IMR-90 (cell line): ENCODE measurements at places on chromosomes 5 and 9. TPM values are rescaled to one million over a fixed set of nuclear protein-coding genes. Genes with fewer than 3 reads are reported as not detected.

DNA sequence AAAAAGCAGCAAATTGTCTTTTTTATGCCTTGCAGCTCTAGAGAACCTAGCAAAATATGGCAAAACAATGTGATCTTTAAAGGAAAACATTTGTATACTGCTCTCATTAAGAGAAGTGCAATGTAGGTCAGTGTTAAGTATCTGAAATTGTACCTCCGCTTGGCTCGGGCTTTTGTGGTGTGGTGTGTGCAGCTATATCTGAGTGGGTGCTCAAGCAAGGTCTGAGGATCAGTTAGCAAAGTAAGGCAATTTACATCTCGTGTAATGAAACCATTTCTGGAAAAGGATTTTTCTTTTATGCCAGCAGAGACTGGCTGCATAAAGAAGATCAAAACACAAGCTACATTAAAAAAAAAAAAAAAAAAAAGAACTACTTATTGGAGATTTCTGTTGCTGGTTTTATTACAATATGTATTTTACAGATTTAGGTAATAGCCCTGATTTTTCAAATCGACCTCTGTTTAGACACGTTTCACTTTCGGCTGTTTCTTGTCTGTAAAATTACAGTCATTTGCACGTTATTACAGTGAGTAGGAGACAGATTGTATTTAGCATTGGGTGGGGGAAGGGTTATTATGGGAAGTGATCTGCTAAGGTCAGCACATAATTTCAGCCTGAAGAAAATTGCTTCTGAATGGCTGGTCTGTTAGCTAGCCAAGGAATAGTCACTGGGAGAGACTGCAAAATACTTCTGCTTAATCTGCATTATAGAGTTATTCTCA lies 7.9 kb upstream of the ZNF608 start:
- no peak for DNase-seq

DNA sequence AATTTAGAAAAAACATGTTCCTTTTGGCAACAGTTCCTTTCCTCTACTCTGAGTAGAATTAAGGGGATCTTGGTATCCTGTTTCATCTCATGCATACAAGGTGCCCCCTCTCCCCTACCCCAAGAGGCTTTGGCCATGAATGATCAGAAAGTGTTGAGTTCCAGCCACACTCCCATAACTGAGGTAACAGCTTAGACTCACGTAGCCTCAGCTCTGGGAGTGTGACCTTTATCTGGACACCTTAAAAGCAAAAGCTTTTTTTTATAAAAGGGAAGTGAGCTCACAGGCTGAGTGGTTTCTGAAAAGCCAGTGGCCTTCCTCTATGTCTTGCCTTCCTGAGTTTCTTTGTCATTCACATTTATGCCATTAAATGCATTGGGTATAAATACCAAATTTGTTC lies 900 bp upstream of the HAVCR2 start:
- DNase-seq, result no peak

DNA sequence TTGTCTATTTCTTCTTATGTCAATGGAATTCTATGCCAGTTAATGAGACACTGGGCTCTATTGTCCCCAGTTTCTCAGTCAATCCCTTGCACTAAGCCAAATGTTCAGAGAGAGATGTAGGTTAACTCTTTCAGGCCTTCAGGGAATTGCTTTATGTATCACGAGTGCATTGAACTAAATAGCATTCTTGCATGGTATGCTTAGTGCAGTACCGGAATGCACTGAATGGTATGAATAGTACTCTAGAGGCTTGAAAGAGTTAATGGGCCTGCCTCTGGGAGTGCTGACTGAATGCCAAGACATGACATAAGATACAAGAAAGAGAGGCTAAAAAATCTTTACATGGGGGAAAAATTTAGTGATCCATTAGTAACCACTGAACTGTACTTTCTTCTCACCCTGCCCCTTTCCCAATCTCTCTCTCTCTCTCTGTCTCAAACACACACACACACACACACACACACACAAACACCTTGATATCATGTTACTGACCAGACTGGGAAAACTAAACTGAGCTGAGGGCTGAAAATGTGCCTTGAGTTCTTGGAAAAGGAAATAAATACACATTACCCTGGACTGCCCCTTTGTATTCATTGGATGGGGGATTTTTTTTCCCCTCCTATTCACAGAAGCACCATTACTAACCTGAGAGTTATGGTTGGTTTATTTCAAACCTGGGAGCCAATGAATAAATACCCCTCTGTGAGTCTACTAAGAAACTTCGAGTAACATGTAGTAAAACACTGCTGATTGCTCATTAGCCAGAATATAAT lies 35.4 kb upstream of the TMC1 start:
- DNase-seq, result peak; percentile 68

Gene C8G
- 0.37 and 0.80 TPM in 2 replicates for polyA plus RNA-seq

DNA sequence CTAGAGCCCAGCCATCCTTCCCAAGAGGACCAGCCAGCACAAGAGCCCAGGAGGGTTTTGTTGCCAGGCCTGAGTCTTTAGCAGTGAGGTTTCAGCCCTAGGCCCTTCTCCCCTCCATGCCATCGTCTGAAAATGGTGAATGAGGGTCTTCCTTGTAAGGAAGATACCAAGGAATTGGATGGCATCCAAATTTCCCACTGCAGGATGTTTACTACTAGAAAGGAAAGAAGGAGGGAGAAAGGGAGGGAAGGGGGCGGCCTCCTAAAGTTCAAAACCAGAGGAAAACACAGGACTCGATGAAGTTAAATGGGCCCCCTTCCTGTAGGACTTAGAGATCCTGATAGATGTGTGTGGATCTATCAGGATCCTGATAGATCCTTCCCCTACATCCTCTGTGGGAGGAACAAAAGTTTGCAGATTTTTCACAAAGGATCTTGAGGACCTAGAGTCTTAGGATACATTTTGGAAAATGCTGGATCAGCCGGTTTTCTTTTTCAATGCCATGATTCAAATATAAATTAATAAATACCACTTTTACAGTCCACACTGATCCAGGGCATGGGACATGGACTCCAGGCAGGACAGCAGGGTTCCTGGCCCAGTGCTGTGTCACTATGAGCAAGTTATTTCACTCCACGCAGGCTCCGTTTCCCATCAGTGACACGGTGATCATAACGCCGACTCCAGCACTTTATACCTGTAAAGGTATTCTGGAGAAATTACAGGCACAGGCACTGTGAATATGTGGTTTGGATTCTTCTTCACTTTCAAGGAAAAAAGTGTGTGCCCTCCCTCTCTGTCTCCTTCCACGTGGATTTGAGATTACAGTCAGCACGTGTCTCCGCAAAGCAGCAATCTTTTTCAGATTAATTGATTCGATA lies 40.9 kb downstream of the C5orf15 start:
- DNase-seq, result no peak

- peak; percentile 69 for DNase-seq
Observed at GRCh38 chr5:72498284-72498683, 8.9 kb downstream of the ZNF366 start.

Gene BTNL9
- polyA plus RNA-seq, result not detected in 2 replicates

GRCh38 chr5:35477911-35478310 lies 139.8 kb upstream of the SPEF2 start:
- no peak for DNase-seq

Gene ELOVL7
- polyA plus RNA-seq, result not detected in 2 replicates

DNA sequence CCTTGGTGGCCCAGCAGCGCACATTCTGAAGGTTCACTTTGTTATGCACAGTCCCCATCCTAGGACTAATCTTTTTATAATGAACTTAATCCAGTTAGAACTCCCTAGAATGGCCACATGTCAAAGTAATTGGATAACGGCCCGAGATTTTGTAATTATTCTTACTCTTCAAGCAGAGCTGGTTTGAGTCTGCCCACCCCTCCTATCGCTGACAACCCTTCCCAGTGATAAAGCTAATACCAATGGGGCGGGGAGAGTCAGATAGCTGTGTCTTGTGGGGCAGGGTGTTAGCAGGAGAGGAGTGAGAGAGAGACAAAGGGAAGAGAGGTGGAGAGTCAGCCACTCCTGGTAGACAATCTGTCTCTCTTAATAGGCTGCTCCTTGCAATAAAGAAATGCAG lies 356.9 kb downstream of the SLIT3 start:
- no peak for DNase-seq

DNA sequence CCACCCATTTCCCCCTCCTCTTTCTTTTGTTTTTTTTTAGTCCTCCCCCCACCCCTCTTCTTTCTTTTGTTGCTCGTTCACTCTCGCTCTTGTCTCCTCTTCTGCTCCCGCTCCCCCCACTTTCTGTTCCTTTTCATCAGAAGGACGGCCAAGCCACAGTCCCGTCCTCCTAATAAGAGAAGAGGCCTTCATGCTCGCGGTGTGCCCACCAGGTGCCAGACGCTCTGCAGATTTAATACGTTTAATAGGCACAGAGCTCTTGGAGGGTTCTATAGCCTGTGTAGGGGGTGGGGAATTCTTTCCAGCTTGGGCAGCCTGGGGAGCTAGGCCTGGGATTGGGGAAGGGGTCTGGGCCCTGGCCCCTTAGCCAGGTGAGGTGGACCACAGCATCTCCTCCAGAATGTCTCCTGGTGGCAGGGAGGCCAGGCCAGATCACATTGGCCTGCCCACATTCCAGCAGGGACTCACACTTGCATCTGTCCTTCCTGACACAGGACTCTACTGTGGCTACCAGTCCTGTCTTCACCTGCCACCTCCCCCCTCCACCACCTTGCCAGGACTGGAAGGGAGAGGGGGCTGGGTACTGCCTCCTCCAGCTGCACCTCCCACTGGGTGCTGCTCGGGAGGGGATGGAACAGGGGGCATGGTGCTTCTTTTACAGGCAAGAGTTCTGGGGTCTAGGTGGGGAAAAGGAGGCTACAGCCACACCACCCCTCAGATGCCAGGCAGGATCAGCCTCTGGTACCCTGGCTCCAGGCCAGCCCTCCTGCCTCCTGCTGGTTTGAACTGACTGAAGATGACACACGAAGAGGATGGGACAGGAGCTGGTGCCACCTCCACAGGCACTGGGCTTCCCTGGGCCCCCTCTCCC lies 6.1 kb upstream of the BARX1 start:
- no peak for DNase-seq

DNA sequence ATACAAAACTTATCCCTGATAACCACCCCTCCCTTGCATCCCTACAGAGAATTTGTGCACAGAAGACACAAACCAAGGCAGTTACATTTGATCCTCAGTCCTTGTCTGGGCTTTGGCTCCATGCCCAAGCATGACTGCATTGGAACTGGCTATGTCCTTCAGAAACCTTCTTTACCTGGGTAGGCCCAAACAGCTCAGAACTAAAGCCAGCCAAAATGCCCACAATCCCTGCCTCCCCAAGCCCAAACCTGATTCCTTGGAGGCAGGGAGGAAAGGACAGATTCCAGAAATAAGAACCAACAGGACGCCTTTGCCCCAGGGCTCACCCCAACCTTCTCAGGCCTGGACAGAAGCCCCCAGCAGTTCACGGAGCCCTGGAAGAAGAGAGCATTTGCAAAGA lies 8.2 kb downstream of the IL17B start:
- DNase-seq, result no peak

Gene OSMR
- polyA plus RNA-seq, result 39.6 and 48.7 TPM in 2 replicates

Gene MEF2C
- polyA plus RNA-seq, result 1.4 and 1.5 TPM in 2 replicates

DNA sequence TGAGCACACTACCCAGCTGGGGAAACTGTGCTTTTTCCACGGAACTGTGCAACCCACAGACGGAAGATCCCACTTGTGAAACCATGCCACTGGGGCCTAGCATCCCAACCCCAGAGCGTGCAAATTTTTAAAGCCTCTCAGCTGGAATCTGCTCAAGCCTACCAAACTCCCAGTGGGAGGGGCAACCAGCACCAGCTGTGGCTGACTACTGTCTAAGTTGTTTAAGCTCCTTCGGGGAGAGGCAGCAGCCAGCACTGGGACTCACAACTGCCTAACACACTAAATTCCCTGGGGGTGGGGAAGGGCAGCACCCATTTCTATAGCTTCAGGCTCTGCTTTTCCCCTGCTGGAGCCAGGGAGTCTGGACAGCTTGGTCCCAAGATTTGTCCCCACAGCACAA lies 287.6 kb upstream of the MSX2 start:
- no peak for DNase-seq

DNA sequence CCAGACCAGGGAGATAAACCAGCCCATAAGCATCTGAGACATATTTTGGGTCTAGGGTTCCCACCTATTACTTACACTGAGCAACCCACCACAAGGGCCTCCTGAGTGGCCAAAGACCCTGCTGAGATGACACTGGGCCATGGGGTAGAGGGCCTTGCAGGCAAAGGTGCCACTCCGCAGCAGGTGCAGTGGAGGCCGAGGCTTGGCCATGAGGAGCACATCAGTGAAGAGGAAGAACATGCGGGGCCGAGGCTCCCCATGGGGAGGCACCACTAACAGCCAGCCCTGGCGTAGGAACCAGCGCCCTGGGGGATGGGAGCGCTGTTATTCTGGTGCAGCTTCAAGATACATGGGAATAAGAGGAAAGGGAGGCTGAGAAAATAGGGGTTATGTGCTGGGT lies 2.6 kb downstream of the ARHGEF39 start:
- DNase-seq, result no peak

GRCh38 chr5:169185626-169186025 lies 115.3 kb downstream of the SLIT3 start:
- DNase-seq, result no peak

GRCh38 chr9:135505406-135506187 lies 5.1 kb downstream of the MRPS2 start:
- DNase-seq, result no peak

Gene IL5
- polyA plus RNA-seq, result not detected in 2 replicates

Gene AFAP1L1
- 2.9 and 3.3 TPM in 2 replicates for polyA plus RNA-seq

Gene CKMT2
- polyA plus RNA-seq, result 0.21 and 0.36 TPM in 2 replicates

Gene CATSPER3
- polyA plus RNA-seq, result 0.12 TPM in 1 of 2 replicates, not detected in the other

Gene CLPTM1L
- 110 and 114 TPM in 2 replicates for polyA plus RNA-seq

Gene SLC4A9
- polyA plus RNA-seq, result not detected in 2 replicates

GRCh38 chr5:151572657-151573368 lies 18.3 kb downstream of the FAT2 start:
- DNase-seq, result no peak

Gene ZSWIM6
- 12.7 and 14.1 TPM in 2 replicates for polyA plus RNA-seq

- DNase-seq, result no peak
Observed at GRCh38 chr9:87635656-87636501, 90.0 kb upstream of the CTSL start.

GRCh38 chr9:2469681-2470221 lies 151.8 kb upstream of the VLDLR start:
- peak; percentile 6 for DNase-seq

DNA sequence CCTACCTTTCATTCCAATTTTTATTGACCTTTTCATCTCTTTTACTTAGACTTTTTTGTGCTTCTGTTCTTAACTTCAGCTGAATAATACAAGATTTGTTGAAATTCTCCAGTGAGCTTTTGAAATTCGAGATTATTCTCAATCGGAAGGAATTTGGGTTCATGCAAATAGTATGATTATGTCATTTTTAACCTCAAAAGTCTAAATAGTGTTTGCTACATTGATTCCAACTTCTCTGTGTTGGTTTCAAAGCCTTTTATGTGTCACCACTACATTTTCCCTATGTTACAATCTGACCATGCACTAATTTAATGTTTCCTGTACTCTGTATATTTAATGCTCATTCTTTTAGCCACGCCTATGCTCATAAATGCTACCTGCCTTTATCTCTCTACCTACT lies 44.1 kb downstream of the VPS13A start:
- DNase-seq, result peak; percentile 69
